ENCODE measurements at places on chromosomes 3 and 15.

DNA sequence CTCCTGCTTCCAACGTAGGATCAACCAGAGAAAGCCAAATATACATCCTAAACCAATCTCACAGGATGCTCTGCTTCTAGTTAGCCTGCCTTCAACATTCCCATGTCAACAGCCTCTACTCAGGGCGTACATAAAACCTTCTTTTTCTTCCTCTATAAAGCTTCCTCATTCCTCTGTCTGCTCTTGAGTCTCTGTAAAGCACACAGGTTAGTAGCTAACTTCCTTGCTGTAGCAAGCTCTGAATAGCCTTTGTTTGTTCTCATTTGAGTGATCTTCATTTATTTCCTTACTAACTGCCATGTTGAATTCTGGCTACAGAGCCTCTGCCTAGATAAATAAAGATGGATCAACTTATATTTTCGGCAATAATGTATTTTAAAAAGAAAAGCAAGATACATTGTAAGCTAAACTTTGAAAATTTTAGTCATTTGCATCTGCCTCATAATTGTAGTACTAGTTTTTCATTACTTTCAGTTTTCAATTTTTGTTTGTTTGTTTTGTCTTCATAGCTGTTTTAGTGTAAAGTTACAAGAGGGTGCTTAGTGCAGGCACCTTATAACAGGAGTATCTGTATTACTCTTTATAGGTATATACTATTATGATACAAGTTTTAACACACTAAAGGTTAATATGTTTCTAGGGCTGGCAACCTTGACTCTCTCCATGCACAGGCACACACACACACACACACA is 498.2 kb downstream of the PYDC2 start:
- DNase-seq = no peak

DNA sequence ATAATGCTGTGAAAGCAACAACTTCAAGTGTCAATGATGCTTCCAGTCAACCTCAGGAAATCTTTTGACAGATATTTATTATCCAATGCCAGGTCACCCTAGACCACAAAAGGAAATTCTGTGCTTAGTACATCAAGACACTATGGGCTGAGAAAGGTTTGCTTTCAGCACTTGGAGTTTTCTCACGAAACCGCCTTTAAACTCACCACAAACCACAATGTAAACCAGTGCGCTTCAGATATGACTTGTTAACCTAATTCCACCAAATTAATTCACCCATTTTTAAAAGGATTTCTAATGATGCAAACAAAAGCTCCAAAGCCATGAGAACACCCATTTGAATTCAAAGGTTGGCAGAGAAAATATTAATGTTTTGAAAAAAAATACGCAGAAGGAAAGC is 292.9 kb upstream of the NR2F2 start:
- no peak for DNase-seq

- DNase-seq = no peak
Measured at GRCh38 chr3:180239939-180240338, 203.2 kb upstream of the PEX5L start.

- DNase-seq = no peak
Measured at GRCh38 chr3:134959516-134959915, 164.5 kb downstream of the EPHB1 start.
